Right renal cortex interstitium (tissue), 3 donors: ENCODE measurements at places on chromosomes 2 and 18.

DNA sequence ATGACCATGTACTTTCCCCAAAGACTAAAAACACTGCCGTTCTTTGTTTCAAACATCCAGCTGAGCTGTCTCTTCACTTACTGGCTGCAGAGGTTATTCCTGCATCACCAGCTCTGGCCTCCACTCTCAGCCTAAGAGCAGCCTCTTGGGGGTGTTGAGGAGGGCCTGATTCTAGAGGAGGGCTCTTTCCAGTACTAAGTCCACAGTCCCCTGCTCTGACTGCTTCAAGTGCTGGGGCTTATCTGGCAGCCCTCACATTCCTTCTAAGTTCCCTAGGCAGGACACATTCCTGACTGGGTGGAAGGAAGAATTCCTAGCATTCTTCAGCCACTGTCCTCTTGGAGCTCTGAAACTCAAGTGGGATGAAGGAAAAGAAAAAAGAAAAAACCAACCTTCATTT is 32.9 kb upstream of the EHBP1 start:
- no peak for DNase-seq

DNA sequence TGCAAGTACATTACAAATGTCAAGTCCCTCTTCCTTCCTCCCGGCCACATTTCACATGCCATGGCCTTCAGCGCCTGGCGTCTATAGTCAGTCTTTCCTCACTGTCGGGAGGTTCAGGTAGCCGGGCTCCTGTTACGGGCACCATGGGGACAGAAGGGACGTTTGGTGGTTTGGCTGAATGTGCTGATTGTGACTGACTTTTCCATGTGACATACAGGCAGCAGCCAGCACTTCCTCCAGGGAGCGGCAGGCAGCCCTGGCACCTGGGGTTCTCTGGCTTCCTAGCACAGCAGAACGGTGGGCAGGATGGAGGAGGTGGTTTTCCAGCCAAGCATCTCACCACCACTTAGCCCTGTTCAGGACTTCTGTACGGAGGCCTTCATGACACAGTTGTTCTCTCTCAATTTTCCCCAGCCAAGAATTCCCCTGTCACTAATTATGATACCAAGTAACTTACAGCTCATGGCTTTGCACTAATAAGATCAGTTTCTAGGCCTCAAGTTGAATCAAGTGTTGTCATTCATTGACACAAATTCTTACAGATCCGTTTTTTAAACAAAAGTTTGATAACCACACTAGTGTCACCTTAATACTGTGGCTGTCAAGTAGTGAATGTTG is 83.9 kb upstream of the REV1 start:
- no peak for DNase-seq

DNA sequence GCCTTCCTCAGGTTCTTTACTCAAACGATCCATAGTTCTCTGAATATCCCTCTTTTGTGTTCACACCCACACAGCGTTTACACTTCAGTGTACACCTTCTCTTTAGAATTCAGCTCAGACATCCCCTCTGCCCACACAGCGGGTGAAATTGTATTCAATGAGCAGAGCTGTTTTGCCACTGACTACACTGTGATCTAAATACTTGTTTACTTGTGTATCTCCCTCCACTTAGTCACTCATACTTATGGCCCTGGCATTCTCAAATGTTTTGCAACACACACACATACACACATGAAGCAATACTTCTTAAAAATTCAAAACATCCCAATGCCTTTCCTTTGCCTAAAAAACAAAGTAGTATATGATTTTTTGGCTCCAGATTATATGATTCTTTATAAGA is 297.1 kb downstream of the TMX3 start:
- no peak for DNase-seq

- DNase-seq = no peak
These were observed 36.4 kb downstream of the NEDD4L start for GRCh38 chr18:58080451-58080850.
